ENCODE measurements at places on chromosomes 3 and 15. TPM values are rescaled to one million over a fixed set of nuclear protein-coding genes. Genes with fewer than 3 reads are reported as not detected.
A peak's percentile ranks its signal among the peaks of the same experiment; 100 is the strongest.

GRCh38 chr15:49987198-49987785, 131.7 kb downstream of the ATP8B4 start:
- no peak for DNase-seq

- DNase-seq, result no peak
These were observed 21.3 kb downstream of the CHD2 start for GRCh38 chr15:92921215-92922131.

DNA sequence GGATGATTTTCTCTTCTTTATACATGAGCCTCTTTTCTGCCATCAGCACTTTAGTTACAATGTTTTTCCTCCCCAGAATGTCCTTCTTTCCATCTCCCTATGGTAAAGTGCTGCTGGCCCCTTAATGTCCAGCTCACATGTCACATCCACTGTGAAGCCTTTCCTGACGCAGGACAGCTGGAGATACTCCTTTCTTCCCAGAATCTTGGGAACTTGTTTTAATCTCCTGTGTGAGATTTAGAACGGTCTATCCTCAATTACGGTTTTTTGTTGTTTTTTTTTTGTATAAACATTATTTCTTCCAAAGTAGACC, 147.7 kb upstream of the TSC22D2 start:
- no peak for DNase-seq

- no peak for DNase-seq
These were observed 270.3 kb downstream of the CGGBP1 start for GRCh38 chr3:87788516-87788915.

DNA sequence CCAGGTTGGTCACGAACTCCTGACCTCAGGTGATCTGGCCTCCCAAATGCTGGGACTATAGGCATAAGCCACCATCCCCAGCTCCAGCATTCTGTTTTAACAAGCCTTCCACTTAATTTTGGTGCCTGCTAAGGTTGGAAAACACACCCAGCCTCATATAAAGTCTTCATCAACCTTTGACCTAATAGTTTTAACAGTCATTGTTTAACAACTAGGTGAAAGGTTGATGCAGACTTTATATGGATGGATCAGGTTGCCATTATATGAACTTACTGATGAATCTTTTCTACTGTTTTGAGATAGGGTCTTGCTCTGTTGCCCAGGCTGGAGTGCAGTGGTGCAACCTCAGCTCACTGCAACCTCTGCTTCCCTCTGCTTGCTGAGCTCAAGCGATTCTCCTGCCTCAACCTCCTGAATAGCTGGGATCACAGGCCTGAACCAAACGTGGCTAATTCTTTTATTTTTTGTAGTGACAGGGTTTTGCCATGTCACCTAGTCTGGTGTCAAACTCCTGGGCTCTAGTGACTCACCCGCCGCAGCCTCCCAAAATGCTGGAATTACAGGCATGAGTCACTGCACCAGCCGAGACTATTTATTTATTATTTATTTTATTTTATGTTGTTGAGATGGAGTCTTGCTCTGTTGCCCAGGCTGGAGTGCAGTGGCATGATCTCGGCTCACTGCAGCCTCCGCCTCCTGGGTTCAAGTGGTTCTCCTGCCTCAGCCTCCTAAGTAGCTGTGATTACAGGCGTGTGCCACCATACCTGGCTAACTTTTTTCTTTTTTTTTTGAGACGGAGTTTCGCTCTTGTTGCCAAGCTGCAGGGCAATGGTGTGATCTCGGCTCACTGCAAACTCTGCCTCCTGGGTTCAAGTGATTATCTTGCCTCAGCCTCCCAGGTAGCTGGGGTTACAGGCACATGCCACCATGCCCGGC, 3.1 kb upstream of the RPAP1 start:
- no peak for DNase-seq

DNA sequence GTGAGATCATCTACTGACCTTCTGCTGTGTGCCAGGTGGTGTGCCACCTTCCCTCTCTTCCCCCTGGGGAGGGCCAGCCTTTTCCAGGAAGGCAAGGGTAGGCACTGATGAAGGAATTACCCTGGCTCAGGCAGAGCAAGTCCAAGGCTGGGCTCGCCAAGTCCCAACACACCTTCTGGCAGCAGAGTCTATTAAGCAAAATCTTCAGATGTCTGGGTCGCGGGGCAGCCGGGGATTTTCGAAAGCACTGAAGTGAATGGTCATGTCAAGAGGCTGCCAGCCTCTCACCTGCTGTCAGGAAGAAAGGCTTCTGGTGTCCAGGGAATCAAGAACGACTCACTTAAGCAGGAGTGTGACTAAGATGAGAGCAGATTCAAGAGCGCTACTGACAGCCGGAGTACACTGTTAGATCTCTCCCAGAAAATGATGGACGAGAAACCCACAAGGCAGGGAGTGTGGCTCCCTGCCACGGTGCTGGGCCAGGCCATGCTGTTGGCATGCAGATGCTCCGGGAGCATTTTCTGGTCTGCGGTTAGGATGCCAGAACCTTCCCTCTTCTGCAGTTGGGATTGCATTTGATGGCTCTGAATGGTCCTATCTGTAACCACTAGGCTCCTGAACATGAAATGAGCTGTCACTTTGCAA, 479.8 kb downstream of the SHQ1 start:
- DNase-seq, result no peak

- DNase-seq, result no peak
These were observed 56.2 kb upstream of the SPATA12 start for GRCh38 chr3:57004229-57004628.

GRCh38 chr3:189394599-189395121, 222.9 kb downstream of the TPRG1 start:
- no peak for DNase-seq

DNA sequence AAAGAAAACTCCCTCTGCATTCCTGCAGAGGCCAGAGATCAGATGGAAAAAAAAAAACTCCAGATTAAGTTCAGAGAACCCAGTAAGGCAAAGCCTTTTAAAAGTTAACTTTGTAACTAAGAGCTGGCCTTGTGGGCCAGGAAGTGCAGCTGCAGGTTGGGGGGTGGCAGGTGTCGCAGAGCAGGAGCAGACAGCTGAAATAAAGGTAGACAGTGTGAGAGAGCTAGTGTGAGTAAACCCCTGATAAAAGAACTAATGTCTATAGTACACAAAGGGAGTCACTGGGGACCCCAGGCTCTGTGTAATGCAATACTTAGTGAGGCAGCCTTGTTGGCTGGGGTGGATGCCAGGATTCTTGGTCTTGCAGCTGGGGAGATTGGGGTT, 42.1 kb downstream of the PPCDC start:
- no peak for DNase-seq

DNA sequence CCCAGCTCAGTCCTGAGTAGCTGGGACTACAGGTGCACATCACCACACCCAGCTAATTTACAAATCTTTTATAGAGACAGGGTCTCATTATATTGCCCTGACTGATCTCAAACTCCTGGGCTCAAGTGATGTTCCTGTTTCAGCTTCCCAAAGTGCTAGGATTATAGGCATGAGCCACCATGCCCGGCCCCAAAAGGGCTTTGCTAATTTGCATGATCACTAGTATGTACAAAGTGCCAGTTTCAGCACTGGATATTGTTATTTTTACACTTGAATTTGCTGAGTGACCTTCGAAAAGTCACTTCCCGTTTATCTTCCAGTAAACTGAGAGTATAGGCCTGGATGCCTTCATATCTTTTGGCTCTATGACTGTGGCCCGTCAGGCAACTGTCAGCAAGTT, 12.2 kb downstream of the CLN6 start:
- DNase-seq, result no peak

- DNase-seq, result no peak
These were observed 98.2 kb downstream of the SRGAP3 start for GRCh38 chr3:9151240-9151639.

GRCh38 chr3:119631516-119631915, 28.9 kb downstream of the POPDC2 start:
- no peak for DNase-seq

DNA sequence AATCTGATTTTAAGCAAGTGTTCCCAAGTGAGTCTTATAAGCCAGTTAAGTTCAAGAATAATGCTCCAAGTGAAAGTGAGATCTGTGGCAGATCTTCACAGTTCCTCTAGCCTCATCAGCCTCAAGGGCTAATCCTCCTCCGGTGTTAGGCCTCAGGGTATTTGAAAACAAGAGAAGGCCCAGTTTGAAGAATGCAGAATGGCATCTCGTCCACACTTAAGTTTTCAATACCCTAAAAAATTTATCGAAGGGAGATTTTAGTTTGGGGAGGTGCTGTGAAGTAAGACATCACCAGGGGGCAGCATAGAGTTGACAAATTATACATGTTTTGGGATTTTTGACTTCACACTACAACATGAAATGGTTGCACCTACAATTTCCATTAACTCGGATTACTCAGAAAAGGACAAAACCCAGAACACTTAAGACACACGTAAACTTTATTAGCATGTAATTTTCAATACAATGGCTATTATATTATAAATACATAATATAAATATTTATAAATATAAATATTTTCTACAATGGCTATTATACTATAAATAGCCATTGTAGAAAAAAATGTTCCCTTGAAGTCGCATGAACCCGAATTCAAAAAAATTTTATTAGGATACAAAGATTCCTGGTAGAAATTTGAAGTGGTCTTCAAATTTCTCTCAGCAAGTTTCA, 2.3 kb upstream of the TMEM266 start:
- DNase-seq, result peak; percentile 75

- no peak for DNase-seq
These were observed 42.4 kb downstream of the ZNF710 start for GRCh38 chr15:90043530-90044010.

DNA sequence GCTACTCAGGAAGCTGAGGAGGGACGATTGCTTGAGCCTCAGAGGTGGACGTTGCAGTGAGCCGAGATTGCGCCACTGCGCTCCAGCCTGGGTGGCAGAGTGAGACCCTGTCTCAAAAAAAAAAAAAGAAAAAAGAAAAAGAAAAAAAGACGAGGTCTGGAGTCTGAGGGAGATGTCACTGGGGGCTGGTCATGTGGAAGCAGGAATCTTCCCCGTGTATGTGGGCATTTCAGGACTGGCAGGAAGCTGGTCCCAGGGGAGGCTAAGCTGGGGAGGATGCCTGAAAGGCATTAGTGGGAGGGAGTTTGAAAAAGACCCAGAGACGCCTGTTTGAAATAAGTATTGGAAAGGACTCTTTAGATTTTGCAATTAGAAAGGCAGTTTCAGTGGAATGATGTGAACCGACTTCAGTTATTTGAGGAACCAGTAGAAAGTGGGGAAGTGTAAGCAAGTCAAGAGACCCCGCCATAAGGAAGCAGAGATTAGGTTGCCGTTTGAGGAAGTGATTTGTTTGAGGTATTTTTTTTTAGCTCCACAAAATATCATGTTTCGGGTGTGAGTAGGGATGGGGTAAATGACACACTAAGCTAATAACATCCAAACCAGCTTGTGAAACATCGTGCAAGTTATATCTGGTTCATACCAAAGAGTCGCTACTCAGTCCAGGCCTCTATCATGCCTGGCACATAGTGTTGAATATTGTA, 55.5 kb downstream of the ST6GAL1 start:
- peak; percentile 71 for DNase-seq

The LRRC49 gene
- 1.6 TPM for total RNA-seq

The SLC28A2 gene
- total RNA-seq, result not detected

The CACNA2D2 gene
- total RNA-seq, result 1.1 TPM

The DNAJB8 gene
- under 0.01 TPM for total RNA-seq

The SLC22A14 gene
- under 0.01 TPM for total RNA-seq

The CCR3 gene
- total RNA-seq, result 0.27 TPM

The ARGFX gene
- not detected for total RNA-seq

The ISLR2 gene
- total RNA-seq, result not detected

The IL5RA gene
- total RNA-seq, result 2.2 TPM
